Chondrocyte (in vitro differentiated cells): ENCODE measurements at places on chromosomes 6 and 20. TPM values are rescaled to one million over a fixed set of nuclear protein-coding genes. Genes with fewer than 3 reads are reported as not detected.
A peak's percentile ranks its signal among the peaks of the same experiment; 100 is the strongest.

Gene PAX1
- not detected in 3 replicates for total RNA-seq

Gene CEP57L1
- 14.0 to 18.3 TPM (median 16.6 TPM) in 3 replicates for total RNA-seq

Gene LTA
- not detected in 3 replicates for total RNA-seq

Gene LHFPL5
- total RNA-seq, result not detected in 3 replicates

Gene FAM209B
- not detected in 3 replicates for total RNA-seq

Gene TOX2
- total RNA-seq, result 0.12 to 0.18 TPM in 2 of 3 replicates, not detected in the other

Gene LPIN3
- 3.3 to 5.1 TPM (median 3.5 TPM) in 3 replicates for total RNA-seq

Gene ULBP2
- total RNA-seq, result 7.7 to 15.1 TPM (median 13.9 TPM) in 3 replicates

- no peak overlapping the region for H3K4me3 ChIP-seq
- no peaks in the 10 kb centered on the region for H3K27me3 ChIP-seq
- peaks cover 54% of the 10 kb centered on the region for H3K4me1 ChIP-seq
- H3K27ac ChIP-seq, result no peak overlapping the region
These were observed 29.9 kb upstream of the SYNCRIP start for GRCh38 chr6:85672623-85673022.

DNA sequence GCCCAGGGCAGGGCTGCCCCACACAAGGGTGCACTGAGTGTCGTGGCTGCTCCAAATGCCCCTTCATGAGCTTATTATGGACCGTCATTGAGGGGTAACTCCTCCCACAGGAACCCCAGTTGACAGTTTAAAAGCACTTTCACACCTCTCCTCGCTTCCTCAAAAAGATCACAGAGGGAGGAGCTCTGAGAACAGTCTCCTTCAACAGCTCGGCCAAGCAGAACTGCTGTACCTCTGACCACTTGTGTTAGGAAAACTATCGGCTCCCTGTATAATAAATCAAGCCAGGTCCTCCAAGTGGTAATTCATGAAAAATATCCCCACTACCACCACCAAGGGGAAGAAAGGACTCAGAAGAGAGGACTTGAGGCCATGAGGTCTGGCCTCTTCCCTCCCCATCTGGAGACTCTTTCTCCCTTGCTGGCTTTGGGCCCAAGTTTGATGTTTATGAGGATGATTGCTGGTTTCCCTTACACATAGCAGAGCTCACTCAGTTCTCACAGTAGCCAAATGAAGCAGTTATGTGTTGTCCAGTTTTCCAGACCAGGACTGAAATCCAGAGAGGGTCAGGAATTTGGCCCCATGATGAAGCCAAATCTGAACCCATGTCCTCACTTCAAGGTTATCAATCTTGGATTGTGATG is 8.7 kb downstream of the SNX21 start:
- no peak for DNase-seq
- H3K4me1 ChIP-seq, result peaks cover 9% of the 10 kb centered on the region
- H3K27ac ChIP-seq, result peak overlapping the region; percentile 57

DNA sequence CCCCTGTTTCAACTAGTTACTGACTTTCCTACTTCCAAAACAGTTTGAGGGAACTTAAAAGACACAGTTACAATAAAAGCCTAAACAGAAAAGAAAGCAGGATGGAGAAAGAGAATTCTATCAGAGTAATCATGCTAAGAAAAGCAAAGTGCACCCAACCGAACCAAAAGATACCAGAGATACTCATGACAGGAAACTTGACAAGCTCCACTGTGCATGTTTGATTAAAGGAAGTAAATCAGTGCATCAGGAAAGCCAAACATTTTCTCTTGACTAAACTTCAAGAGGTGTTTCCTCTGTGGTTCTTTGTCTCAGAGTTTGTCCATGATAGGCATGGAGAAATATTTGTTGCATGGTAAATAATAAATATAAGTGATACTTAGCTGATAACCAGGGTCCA is 138.9 kb downstream of the PACRG start:
- no peaks in the 10 kb centered on the region for H3K36me3 ChIP-seq
- DNase-seq, result no peak
- H3K4me3 ChIP-seq, result no peak overlapping the region
- H3K4me1 ChIP-seq, result peaks cover 5% of the 10 kb centered on the region
- H3K27me3 ChIP-seq, result no peaks in the 10 kb centered on the region

DNA sequence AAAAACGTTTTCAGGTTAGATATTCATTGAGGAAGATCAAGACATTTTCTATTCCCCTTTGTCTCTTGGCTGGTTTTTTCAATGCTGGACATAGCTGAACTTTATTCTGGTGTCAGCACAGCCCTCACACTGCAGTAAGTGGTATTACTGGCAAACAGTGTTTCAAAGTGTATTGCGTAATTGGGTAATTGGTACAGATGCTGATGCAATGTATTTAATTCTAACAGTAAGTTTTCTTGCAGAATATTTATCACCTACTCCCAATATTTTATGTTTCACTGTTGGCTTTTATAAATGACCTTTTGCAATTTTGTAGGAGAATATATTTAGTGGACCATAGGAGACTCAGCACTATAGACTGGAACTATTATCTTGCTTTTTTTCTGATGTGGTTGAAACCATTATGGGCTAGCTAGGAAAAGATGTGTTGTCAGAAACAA is 287.6 kb upstream of the SOX4 start:
- peaks cover 3% of the 10 kb centered on the region for H3K27me3 ChIP-seq
- H3K36me3 ChIP-seq, result peaks cover 2% of the 10 kb centered on the region
- DNase-seq, result no peak
- no peak overlapping the region for H3K4me3 ChIP-seq
- H3K4me1 ChIP-seq, result peaks cover 4% of the 10 kb centered on the region

- H3K36me3 ChIP-seq, result peaks cover 1% of the 10 kb centered on the region
- no peak overlapping the region for H3K27ac ChIP-seq
- no peak overlapping the region for H3K4me3 ChIP-seq
- H3K4me1 ChIP-seq, result no peaks in the 10 kb centered on the region
These were observed 52.1 kb upstream of the FBXO30 start for GRCh38 chr6:145866456-145867396.

DNA sequence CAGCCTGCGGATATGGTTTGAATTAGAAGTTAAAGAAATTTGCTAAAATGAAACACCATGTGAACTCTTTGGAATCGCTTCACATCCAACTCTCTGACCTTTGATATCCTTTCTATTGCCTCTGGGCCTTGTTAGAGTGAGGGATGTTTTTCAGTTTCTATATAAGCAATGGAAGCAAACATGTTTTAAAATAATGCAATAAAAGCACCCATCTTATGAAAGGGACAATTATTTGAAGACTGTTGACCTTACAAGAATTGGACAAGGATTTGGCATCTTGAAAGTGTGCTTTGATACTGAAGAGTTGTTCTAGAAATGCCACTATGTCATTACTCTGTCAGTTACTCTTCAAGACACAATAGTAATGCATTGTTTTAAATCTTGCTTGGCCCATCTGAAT is 221.4 kb downstream of the PLCB4 start:
- H3K4me3 ChIP-seq, result no peak overlapping the region
- peaks cover 4% of the 10 kb centered on the region for H3K36me3 ChIP-seq
- H3K4me1 ChIP-seq, result peaks cover 32% of the 10 kb centered on the region
- no peak overlapping the region for H3K27ac ChIP-seq
- no peak for DNase-seq

DNA sequence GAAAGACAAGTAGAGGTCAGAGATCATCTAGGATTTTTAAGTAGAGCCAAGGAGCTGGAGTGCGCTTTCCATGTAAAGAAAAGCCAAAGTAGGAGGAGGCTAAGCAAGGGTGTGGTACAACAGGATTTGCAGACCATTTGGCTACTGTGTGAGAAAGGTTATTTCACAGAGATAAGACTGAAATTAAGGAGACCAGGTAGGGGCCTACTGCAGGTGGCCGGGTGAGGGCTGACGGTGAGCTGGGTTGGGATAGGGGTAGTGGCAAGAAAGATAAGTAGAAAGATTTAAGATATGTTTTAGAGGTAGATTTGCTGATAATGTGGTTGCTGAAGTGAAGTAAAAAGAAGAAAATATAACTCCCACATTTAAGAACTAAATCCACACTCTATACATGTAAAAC is 3.8 kb downstream of the BLOC1S5 start:
- no peak overlapping the region for H3K4me3 ChIP-seq
- peaks cover 1% of the 10 kb centered on the region for H3K36me3 ChIP-seq
- no peaks in the 10 kb centered on the region for H3K27me3 ChIP-seq
- peaks cover 21% of the 10 kb centered on the region for H3K4me1 ChIP-seq
- H3K27ac ChIP-seq, result peak overlapping the region; percentile 43

DNA sequence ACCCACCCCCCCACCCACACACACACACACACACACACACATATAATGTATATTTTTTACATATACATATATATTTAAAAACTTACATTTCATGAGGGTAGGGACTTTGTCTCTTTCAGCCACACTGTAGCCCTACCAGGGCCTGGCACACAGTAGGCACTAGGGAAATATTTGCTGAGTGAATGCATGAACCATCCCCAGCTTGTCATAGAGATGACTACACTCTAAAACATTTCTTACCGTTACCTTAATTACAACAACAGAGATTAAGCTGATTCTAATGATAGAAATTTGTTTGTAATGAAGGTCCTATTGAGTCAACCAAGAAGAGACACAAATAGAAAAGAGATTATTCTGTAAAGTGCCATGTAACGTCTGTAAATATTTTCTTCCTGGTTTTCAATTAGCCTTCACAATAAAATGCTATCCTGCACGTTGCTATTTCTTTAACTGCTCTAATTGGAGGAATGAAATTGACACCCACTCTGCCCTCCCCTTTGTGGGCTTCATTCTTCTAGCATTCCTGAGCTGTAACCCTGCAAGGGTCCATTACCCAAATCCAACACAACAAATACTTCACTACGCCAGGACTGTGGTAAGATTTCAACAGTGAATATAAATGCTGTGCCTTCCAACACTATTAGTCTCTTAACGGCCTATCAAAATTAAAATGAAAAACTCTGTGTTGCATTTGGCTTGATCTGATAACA is 30.8 kb downstream of the SIM1 start:
- no peak overlapping the region for H3K4me3 ChIP-seq
- H3K27me3 ChIP-seq, result no peaks in the 10 kb centered on the region

- DNase-seq, result no peak
- H3K4me3 ChIP-seq, result no peak overlapping the region
- H3K27me3 ChIP-seq, result no peaks in the 10 kb centered on the region
These were observed 11.6 kb downstream of the SNPH start for GRCh38 chr20:1277529-1278322.

GRCh38 chr20:60837173-60837770 is 414.8 kb upstream of the CDH4 start:
- H3K4me3 ChIP-seq, result no peak overlapping the region
- peaks cover 8% of the 10 kb centered on the region for H3K27me3 ChIP-seq
- DNase-seq, result no peak
- H3K36me3 ChIP-seq, result no peaks in the 10 kb centered on the region
- H3K4me1 ChIP-seq, result no peaks in the 10 kb centered on the region

DNA sequence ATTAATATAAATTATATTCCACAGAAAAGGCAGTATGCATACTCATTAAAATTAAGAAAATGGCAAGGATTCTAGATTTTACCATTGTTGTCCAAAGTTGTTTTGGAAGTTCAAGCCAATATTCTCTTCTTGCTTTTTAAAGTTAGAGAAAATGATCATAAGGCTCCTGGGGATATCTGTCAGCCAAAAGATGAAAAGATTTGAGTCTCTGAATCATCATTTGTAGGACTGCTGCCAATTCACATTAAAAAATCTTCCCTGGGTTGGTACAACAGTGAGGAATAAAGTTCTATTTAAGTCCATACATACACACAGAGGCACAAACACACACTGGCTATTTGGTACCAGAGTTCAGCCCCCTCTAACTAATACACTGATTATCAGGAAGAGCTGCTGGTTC is 620.1 kb downstream of the COL12A1 start:
- peak overlapping the region; percentile 28 for H3K27ac ChIP-seq
- H3K36me3 ChIP-seq, result peaks cover 2% of the 10 kb centered on the region
- no peaks in the 10 kb centered on the region for H3K27me3 ChIP-seq

DNA sequence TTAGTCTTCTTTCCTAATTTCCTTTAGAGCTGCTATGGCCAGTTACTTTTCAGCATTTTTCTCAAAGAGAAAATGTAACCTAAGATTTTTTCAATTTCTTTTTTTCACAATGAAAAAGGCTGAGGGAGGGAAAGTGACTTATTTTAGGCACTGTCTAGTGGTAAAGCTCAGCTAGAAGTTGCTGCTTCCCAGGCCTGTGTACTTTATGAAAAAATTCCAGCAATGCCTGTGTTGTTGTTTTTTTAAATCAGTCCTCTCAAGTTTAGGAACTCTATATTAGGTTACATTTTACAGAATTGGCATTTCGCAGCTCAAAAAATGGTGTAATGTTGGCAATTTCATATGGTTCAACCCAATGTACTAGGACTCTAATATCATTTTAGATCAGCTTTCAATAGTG is 269.6 kb downstream of the ARID1B start:
- H3K4me1 ChIP-seq, result peaks cover 53% of the 10 kb centered on the region
- H3K36me3 ChIP-seq, result no peaks in the 10 kb centered on the region
- H3K4me3 ChIP-seq, result no peak overlapping the region

- H3K27ac ChIP-seq, result no peak overlapping the region
- no peak overlapping the region for H3K4me3 ChIP-seq
- H3K27me3 ChIP-seq, result no peaks in the 10 kb centered on the region
- no peaks in the 10 kb centered on the region for H3K4me1 ChIP-seq
These were observed 188.2 kb downstream of the CDKAL1 start for GRCh38 chr6:20722455-20722854.

- no peaks in the 10 kb centered on the region for H3K36me3 ChIP-seq
- peaks cover 13% of the 10 kb centered on the region for H3K27me3 ChIP-seq
- H3K4me1 ChIP-seq, result no peaks in the 10 kb centered on the region
- no peak overlapping the region for H3K27ac ChIP-seq
- H3K4me3 ChIP-seq, result no peak overlapping the region
- DNase-seq, result no peak
These were observed 70.6 kb upstream of the SOX4 start for GRCh38 chr6:21522797-21523456.

GRCh38 chr6:23089981-23090380 is 520.6 kb downstream of the HDGFL1 start:
- H3K4me3 ChIP-seq, result no peak overlapping the region
- no peaks in the 10 kb centered on the region for H3K27me3 ChIP-seq
- peaks cover 2% of the 10 kb centered on the region for H3K36me3 ChIP-seq
- H3K4me1 ChIP-seq, result peaks cover 2% of the 10 kb centered on the region

GRCh38 chr6:151704383-151704782 is 103.1 kb upstream of the ESR1 start:
- no peak overlapping the region for H3K27ac ChIP-seq
- no peak overlapping the region for H3K4me3 ChIP-seq
- no peaks in the 10 kb centered on the region for H3K36me3 ChIP-seq
- DNase-seq, result no peak
- H3K4me1 ChIP-seq, result no peaks in the 10 kb centered on the region

DNA sequence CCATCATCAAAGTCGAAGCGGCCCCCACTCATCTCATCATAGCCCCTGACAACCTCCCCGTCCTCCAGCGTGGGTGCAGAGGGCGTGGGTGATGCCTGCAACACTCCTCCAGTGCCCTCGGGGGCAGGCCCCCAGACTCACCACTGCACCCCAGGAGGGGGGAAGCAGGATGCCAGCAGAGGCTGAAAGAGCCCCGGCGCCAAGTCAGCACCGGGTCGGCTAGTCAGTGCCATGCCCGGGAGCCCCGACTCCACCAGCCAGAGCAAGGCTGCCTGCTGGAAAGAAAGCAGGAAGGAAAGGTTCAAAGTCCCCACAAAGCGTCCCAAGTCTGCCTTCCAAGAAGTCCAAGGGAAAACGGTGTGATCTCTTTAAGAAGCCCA is 324 bp downstream of the JPH2 start:
- peaks cover 3% of the 10 kb centered on the region for H3K36me3 ChIP-seq
- DNase-seq, result no peak
- peaks cover 76% of the 10 kb centered on the region for H3K4me1 ChIP-seq
- peak overlapping the region; percentile 89 for H3K27ac ChIP-seq
- no peaks in the 10 kb centered on the region for H3K27me3 ChIP-seq

GRCh38 chr6:32244946-32245398 is 21.1 kb upstream of the NOTCH4 start:
- H3K27ac ChIP-seq, result peak overlapping the region; percentile 63
- H3K4me1 ChIP-seq, result peaks cover 8% of the 10 kb centered on the region
- H3K36me3 ChIP-seq, result peaks cover 2% of the 10 kb centered on the region
- no peak for DNase-seq
- H3K27me3 ChIP-seq, result peaks cover 24% of the 10 kb centered on the region
- H3K4me3 ChIP-seq, result peak overlapping the region; percentile 51
